ENCODE measurements at places on chromosomes 5 and 9.

GRCh38 chr5:157290981-157291711, 25.2 kb downstream of the CYFIP2 start:
- DNase-seq = no peak

DNA sequence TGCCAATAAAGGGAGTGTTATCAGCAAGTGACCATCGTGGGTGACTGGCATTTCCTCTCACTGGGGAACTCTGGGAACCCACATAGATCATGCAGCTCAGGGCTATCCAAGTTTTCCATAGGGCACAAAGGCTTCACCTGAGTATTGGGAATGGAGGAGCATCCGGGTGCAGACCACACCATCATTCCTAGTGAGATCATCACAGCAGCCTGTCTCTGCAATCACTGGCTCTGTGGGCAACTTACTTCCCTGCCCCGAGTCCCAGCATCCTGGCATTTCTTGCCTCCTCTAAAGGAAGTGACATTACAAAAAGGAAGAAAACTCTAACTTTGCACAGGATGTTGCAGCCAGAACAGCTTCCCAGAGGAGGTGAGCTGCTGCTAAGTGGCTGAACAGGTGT, 80.6 kb upstream of the SHB start:
- DNase-seq = no peak

DNA sequence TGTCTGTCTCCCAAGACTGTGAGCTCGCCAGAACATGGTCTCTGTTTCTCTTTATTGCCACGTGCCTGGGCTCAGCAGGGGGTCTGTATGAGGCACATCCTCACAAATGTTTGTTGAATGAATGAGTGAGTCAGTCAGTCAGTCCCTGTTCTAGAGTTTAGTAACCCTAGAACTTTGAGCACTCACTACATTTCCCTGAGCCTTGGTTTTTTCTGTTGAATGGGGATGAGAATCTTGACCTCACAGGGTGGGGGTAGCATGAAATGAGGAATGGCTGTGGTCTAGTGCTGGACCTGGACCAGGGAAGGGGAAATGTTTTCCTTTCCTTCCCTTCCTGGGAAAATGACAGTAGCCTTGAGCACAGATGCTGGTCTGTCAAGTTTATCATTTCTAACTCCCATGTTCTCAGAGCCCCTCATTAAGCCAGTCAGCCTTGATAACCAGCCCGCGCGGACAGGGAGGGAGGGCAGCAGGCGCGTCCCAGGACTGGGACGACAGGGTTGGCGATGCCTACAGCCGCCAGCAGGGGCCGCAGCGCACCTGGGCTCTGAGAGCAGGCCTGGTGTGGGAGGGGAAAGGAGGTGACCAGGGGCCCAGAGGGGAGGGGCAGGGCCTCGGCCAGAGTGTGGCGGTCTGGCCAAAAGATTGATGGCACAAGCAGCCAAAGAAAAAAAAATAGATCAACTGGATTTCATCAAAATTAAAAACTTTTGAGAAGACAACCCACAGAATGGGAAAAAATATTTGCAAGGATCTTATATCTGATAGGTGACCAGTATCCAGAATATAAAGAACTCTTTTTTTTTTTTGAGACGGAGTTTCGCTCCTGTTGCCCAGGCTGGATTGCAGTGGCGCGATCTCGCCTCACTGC, 24.1 kb upstream of the WNK2 start:
- DNase-seq = peak; percentile 94

GRCh38 chr9:5481322-5482040, 28.9 kb upstream of the PDCD1LG2 start:
- no peak for DNase-seq

DNA sequence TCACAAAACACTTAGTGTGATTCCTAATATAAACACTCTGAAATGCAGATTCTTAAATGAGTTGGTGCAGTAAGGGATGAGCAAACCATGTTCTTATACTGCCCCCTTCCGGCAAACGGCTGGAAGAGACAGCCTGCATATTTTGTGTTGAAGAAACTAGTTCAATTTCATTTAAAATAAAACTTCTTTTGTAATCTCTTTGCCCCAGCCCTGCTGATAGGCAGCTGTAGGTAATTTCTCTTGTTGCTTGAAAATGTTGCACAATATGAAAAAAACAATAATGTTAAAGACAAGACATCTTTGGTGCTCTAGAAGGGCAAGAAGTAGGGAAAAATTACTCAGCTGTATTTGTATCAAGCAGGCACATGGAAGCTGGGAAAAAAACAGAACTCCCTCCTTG, 89.7 kb upstream of the CCNG1 start:
- DNase-seq = peak; percentile 67

- no peak for DNase-seq
These were observed 83.2 kb downstream of the CDH9 start for GRCh38 chr5:26955161-26955560.

GRCh38 chr5:1659100-1659981, 135.6 kb upstream of the LPCAT1 start:
- DNase-seq = no peak

Data from endothelial cell (in vitro differentiated cells).